Activated T-helper 2 cell treated with anti-CD3 and anti-CD28 coated beads, Interferon-gamma antibody, Interleukin-2, Interleukin-4, amounts not matched to agents 10 μg/mL and 5 μg/mL and 100 μg/mL, durations not matched to agents 14 hours and 24 hours and 36 hours (primary cell): ENCODE measurements at places on chromosomes 7 and 10. TPM values are rescaled to one million over a fixed set of nuclear protein-coding genes. Genes with fewer than 3 reads are reported as not detected.

DNA sequence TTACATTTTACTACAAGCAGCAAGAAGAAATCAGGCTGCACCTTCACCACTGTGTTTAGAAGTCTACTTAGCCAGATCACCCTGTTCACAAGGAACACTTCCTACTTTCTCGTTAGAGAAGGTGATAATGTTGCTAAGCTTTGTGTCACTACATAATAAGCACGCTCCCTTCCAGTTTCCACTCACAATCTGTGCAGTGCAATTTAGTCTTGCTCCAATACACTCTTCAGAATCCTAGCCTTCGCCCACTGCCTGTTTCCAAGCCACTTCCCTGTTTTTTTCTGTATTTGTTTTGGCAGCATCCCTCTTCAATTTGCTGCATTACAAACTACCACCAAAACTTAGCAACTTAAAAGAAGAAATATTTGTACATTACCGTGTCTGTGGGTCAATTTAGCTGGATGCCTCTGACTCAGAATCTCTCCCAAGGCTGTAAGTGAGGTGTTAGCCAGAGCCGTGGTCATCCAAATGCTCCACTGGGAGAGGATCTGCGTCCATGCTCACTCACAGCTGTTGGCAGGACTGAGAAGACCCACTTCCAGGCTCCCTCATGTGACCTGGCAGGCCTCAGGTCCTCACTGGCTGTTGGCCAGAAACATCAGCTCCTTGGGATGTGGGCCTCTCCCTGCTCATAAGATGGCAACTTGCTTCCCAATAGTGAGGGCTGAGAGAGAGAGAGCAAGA lies 110.4 kb downstream of the PON1 start:
- DNase-seq = no peak
- H3K36me3 ChIP-seq = no peaks in the 10 kb centered on the region
- no peaks in the 10 kb centered on the region for H3K27me3 ChIP-seq
- H3K4me3 ChIP-seq = no peak overlapping the region
- no peaks in the 10 kb centered on the region for H3K4me1 ChIP-seq
- no peak overlapping the region for H3K27ac ChIP-seq

GRCh38 chr7:75957021-75957736 lies 37.2 kb downstream of the TMEM120A start:
- H3K36me3 ChIP-seq = peaks cover 16% of the 10 kb centered on the region
- DNase-seq = no peak
- no peaks in the 10 kb centered on the region for H3K4me1 ChIP-seq

DNA sequence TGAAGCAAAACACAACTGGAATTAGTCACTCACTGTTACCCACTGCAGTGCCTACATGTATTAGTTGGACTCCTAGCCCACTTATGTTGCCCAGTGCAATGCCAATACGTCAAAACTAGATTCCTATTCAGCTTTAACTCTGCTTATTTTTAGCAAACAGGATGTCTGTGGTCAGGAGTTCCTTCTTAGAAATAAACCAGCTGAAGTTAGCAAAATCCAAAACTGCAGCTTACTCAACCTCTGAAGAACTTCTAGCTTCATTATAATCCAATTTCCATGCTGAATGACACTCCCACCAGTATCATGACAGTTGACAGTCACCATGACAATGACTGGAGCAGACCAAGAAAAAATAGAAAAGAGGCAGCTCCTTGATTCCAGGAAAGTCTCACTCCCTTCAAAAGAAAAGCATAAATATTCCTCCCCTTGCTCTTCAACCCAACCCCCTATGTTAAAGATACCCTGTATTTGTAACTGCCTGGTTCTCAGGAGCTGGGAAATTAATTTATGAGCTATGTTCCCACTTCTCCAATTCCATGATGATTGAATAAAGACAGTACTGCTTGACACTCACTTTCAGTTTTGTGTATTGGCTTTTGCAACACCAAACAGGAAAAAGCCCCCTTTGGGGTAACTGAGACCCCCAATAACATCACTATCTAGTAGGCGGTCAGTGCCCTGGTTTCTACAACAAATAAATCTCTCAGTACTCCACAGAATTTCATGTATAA lies 327.4 kb downstream of the SORCS1 start:
- H3K27ac ChIP-seq = no peak overlapping the region
- H3K4me3 ChIP-seq = no peak overlapping the region
- H3K36me3 ChIP-seq = no peaks in the 10 kb centered on the region
- H3K27me3 ChIP-seq = no peaks in the 10 kb centered on the region

GRCh38 chr10:48234787-48235186 lies 39.7 kb downstream of the FRMPD2 start:
- peaks cover 14% of the 10 kb centered on the region for H3K4me1 ChIP-seq
- no peak for DNase-seq
- H3K4me3 ChIP-seq = no peak overlapping the region

- no peaks in the 10 kb centered on the region for H3K27me3 ChIP-seq
- H3K36me3 ChIP-seq = peaks cover 14% of the 10 kb centered on the region
- DNase-seq = no peak
- peaks cover 3% of the 10 kb centered on the region for H3K4me1 ChIP-seq
Measured at GRCh38 chr10:92916433-92916832, 68.1 kb downstream of the EXOC6 start.

Gene ZNF467
- total RNA-seq = not detected in 2 replicates
